B cell (primary cell): ENCODE measurements at places on chromosomes 3 and 15.

DNA sequence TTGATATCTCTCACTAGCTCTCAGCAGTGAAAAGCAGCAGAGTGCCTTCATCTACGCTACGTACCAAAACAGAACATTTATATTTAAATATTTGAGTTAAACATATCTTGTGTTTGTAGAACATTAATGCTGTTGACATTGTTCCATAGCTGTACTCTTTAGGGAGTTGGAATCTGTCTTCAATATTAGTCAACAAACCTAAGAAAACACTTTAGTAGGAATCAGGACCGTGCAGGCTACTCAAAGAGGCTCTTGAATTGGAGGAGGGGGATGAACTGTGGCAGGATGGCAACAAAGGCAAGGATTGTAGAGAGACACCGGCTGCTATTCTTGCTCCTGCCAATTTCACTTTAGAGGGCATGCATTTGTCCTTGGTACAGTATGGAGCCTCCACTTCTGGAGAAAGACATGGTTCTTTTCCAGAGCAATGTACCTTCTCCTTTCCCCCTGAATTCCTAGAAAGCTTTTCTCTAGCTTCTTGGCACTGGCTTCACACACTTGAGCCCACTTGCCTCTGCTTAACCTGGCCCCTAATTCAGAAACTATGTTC lies 265.9 kb downstream of the CD47 start:
- no peak for DNase-seq

GRCh38 chr3:57518276-57518915 lies 25.7 kb downstream of the DNAH12 start:
- no peak for DNase-seq

DNA sequence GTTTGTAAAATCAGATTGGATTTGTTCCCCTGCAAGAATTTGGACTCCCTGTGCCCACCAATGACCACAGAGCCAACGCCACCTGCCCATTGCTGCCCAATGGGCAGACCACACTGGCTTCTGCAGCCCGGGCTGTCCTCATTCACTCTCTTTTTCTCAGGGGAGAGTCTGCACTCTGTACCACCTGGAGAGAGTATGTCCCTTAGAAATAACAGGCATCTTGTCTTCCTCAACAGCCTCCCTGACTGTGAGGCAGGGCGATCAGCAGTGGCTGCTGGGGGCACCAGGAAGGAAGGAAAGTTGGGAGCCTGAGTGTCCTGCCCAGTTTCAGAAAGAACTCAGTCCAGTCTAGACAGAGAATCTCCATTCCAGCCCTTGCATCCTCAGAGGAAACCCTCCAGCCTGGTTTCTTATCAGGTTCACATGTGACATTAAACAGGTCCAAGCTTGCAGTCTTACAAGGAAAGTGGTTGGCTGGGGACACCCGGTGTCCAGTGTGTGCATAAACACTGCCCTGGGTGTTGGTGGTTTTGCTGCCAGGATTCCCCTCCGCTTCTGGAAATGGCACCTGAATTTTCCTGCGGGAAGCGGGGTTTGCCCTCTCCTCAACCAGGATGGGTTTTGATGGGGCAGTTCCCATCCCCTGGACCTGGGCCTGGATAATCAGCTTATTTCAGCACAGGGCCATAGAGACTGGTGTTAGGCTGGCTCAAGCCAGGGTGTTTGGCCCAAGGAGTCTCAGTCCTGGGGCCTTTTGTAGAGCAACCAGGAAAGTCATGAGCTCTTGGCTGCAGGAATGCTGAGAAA lies 37.2 kb downstream of the SSUH2 start:
- DNase-seq: no peak

GRCh38 chr3:31250116-31250777 lies 282.5 kb upstream of the STT3B start:
- DNase-seq: no peak

DNA sequence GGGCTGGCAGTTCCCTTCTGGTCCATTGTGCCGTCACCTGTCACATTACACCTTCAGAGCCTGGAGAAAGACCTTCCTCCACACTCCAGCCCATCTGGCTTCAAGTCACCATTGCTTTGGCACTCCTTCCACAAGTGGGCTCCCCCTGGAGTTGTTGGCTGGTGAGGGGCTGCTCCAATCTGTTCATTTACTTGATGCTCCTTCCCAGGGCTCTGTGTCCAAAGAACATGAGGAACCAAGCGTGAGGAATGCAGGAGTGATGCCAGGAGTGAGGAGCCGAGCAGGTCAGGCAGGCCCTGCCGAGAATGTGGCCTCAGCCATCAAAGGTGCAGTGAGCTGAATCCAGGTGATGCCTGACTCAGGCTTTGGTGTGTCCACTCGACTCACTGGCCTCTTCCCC lies 57.2 kb downstream of the OXNAD1 start:
- no peak for DNase-seq

- no peak for DNase-seq
These were observed 119.8 kb upstream of the CPNE4 start for GRCh38 chr3:132154619-132155018.

- no peak for DNase-seq
These were observed 33.9 kb upstream of the ACAN start for GRCh38 chr15:88769161-88769971.

DNA sequence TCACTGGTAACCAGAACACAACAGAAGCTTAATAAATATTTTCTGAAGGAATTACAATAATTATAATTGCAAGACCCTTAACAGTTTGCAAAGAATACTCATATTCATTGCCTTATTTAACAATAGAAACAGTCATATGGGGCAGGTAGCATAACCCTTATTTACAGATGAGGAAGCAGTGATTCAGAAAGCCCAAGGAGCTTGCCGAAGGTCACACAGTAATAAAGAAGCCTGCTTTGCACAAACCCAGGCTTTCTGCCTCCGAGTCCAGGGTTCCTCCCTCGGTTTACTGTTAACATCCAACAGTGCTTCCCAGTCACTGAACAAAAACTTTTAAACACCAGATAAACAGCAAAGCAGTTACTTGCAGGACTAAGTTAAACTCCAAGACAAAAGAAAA lies 35.3 kb downstream of the SRGAP3 start:
- DNase-seq: no peak

DNA sequence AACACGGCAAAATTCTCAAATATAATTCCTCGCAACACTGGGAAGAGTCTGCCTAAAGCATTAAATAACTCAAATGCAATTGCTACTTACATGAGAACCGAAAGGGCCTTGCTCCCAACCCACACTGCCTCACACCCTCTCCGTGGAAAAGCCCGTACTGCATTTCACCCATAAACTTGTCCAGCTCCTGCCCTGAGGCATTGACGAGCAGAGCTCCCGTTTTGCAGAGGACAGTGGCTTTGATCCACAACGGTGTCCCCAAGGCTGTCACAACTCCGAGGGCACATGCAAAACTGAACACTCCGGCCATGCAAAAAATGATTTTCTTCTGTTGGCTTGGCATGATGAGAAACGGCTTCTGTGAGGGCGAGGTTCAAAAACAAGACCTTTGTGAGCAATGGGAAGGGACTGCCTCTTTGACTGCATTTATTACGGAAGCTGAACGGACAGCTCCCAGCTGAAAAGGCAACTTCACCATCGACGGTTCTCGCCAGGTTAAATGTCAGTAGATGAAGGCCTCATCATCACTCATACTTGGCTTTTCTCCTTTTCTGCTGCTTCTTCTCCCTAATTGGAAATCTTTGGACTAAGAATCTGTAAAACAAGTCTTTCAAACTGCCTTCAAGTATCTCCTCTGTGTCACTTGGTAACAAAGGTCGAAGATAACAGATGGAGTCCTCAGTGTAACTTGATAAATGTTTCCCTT lies at the start of gene CLRN1:
CLRN1 (minus strand) TSS at position 362 of the 706 bp plus-strand sequence; CDS start at position 343, 19 bp downstream.
- no peak for DNase-seq

GRCh38 chr15:44308889-44309288 lies 20.4 kb downstream of the GOLM2 start:
- no peak for DNase-seq

DNA sequence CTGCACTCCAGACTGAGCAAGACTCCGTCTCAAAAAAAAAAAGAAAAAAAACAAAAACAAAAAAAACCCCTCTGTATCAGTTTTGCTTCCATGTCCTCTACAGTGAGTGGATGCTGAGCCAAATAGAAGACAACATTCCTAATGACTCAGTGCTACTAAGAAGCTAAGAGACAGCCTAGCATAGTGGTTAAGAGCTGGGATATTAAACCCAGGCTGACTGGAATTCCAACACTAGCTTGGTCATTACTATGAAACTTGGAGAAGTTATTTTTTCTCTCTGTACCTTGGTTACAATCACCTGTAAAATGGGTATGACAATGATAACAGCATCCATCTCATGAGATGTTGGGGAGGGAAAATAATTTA lies 60.9 kb upstream of the PYGO1 start:
- DNase-seq: no peak

GRCh38 chr15:36756707-36757106 lies 177.3 kb downstream of the CDIN1 start:
- no peak for DNase-seq
